ENCODE measurements at places on chromosomes 1 and 21.

GRCh38 chr1:92483610-92484471, 2.9 kb downstream of the GFI1 start:
- no peak for DNase-seq

GRCh38 chr1:80542231-80542630, 1258.5 kb upstream of the ADGRL2 start:
- DNase-seq, result no peak

DNA sequence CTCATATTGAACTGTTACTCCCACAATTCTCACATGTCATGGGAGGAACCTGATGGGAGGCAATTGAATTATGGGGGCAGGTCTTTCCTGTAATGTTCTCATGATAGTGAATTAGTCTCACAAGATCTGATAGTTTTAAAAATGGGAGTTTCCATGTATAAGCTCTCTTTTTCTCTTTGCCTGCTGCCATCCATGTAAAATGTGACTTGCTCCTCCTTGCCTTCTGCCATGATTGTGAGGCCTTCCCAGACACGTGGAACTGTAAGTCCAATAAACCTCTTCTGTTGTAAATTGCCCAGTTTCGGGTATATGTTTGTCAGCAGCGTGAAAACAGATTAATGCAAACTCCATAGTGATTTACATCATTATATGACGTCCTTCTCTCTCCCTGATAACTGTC, 759.7 kb upstream of the RGS18 start:
- DNase-seq, result no peak

DNA sequence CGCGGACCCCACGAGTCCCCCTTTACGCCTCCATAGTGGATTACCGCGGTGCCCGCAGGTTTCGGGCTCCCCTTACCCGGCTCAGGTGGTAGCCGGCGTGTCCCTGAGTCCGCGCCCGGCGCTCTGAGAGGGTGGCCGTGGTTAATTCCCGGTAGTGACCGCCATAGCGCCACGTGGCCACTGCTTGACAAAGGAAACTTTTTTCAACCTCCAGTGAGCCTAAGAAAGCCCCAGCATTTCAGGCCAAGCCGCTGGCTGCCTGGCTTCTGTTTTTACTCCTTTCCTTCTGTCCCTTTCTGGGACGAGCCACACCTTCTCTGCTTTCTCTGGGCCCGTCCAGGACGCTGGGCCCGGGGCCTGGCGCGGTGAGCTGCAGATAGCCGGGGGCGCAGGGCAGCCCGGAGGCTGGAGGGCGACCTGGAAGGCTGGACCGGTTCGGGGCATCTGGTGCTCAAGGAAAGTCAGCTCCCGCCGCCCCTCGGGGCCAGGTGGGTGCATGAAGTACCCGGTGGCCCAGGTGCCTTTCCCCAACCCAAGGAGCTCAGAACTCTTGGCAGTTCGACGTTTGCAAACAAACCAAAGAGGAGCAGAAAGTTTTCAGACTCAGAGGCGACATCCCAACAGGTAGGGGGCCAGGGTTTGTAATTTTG, 540 bp upstream of the C1orf198 start:
- no peak for DNase-seq

GRCh38 chr1:8086055-8086454, 59.9 kb upstream of the ERRFI1 start:
- DNase-seq, result no peak

DNA sequence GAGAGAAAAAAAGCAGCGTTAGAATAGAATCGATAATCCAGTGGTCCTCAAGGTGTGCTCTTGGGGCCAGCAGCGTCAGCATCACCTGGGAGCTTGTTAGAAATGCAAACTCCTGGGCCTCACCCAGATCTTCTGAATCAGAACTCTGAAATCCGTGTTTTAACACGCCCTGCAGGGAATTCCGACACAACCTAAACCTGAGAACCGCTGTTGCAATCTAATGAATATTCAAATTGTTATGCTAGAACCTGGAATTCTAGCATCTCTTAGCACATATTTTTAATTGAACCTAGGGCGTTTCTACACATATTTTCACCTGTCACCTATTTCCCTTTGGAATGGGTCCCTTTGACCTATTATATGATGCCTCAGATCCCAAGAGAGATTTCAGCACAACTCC, 175.7 kb downstream of the PSMG1 start:
- no peak for DNase-seq

DNA sequence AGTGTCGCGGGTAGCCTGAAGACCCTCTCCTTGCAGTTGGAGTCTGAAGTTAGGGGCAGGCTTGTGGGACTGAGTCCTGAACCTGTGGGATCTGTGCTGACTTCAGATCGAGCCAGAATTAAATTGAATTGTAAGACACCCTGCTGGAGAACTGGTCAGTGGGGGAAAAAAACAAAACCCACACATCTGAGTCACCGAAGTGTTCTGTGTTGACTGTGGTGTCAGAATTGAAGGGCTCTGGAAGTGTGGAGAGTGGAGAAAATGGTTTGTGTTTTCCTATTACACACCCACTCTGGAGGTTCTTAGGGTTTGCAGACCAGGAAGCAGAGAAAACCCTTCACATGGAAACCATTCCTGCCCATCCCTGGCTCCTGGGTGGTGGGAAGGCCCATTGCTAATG, 209.5 kb upstream of the GALNT2 start:
- no peak for DNase-seq

GRCh38 chr1:91732291-91733107, 153.5 kb downstream of the TGFBR3 start:
- no peak for DNase-seq

DNA sequence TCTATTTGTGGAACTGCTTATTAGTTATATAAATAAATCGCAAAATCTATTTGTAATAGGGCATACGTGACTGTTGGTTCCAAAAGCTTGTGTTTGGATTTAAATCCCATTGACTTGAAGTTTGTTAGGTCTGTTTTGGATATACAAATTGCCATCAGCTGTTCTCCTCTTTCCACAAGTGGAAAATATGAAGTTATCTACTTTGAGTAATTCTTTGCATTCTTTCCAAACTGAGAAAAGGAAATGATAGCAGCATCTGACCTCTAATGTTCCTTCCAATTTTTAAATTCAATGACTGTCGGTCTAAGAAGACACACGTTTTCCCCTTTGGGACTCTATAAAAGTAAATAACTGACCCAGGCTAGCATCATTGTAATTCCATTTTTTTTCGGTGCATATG, 165.7 kb upstream of the SGIP1 start:
- no peak for DNase-seq

DNA sequence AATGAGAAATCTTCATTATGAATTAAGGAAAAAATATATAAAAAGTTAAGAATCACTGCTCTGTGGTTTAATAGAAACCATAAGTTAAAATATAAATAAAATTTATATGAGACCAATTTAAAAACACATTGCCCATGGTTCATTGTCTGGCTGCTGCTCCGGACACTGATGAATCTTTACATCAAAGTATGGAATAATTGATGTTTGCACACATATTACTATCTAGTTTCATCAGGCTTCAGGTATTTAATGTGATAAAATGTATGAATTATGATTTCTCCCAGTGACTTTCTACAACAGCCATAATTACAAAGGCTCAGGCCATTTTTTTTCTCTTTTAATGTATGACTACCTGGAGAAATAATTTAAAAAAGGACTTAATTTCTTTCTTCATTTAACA, 599.1 kb upstream of the PRMT6 start:
- no peak for DNase-seq

DNA sequence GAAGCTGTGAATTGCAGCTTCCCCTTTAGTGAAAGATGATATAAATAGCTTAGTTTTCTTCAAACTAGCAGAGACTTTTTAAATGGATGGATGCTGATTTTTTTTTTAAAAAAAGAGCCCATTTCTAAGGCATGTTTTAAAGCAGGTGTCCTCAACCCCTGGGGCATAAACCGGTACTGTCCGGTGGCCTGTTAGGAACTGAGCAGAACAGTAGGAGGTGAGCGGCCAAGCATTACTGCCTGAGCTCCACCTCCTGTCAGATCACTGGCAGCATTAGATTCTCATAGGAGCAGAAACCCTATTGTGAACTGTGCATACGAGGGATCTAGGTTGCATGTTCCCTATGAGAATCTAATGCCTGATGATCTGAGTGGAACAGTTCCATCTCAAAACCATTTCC, 31.2 kb downstream of the CR1L start:
- no peak for DNase-seq

- no peak for DNase-seq
Measured at GRCh38 chr1:162782671-162783070, 7.8 kb upstream of the HSD17B7 start.

DNA sequence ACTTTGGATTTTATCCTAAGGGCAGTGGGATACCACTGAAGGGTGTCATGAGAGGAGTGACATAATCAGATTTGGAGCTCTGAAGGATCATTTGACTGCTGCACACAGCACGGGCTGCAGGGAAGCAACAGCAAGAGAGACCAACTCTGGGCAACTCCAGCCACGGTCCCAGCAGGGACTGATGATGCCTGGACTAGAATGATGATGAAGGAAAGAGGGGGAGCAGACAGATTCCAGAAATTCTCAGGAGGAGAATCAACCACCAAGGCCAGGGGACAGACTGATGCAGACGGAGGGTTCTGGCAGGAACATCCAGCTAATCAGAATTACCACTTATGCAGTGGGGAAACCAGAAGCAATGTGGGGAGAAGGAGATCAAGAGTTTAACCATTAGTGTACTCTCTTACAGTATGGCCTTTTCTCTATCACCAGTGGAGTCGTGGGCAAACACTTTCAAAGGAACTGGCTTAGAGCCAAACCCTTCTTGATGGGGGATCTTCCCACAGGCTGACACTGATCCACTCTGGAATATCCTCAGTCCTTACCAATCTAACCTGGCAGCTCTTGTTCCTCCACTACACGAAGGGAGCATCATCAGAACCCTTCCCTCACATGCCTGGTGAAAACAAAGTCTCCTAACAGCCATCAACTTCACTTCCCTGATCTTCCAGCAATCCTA, 3.3 kb downstream of the URB1 start:
- no peak for DNase-seq

DNA sequence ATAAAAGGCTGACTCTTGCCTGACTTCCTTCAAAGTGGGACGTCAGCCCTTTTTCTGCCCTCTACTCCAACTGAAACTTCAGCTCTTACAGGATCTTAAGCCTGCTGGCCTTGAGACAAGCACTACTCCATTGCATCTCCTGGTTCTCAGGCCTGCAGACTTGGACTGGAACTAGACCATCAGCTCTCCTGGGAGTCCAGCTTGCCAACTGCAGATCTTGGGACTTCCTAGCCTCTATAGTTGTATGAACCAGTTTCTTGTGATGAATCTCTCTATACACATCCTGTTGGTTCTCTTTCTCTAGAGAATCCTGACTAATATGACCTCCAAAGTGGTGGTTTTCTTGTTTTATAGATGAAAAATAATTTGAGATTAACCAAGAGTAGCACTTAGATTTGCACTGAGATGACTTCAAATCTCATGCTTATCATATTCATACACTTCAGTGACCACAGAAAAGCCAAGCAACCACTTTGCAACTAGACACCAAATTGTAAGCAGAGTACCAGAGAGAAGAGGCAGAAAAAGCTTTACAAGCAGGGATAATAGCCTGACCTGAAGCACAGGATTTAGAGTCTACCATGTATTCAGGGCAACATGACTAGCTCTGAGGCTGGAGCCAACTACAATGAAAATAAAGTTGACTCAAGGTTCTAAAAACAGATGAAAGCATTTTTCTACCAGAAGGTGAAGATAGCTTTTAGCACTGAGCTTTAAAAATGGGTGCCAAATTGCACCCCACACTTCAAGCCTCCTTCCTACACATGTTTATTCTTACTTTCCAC, 661.3 kb upstream of the USP24 start:
- no peak for DNase-seq

DNA sequence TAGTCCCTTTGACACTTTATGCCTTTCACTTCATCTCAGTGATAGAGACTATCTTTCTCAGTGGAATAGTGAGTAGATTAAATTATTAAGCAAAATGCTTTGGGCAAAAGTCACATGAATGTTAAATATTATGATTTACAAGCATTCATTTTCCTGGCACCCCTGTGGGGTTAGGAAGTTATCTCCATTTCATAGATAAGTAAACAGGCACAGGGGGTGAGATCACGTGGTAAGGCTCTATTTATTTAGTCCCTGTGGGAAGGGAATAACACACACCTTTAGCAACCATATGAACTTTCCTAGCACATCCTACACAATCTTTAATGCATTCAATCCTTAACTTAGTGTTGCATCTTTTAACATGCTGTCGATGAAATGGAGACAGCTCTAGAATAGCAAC, 12.3 kb downstream of the PSMB2 start:
- DNase-seq, result no peak

- no peak for DNase-seq
Measured at GRCh38 chr1:180462102-180462501, 40.3 kb downstream of the ACBD6 start.

DNA sequence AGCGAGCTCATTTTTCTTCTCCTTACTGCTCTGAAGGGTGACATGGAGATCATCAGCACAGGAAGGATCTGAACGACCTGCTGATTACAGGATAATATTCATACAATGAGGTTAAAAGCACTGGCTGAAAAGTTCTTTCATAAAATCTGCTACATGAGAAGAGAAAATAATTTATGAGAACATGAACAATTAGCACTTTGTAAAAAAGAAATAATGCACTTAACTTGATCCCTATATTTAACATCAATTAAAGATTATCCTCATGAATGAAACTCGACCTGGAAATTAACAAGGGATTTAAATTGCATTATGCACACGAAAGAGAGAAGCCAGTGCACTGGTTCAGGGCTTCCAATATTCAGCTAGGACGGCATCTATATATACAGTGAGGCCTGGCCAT, 46.6 kb downstream of the RRAGC start:
- no peak for DNase-seq

GRCh38 chr1:219837994-219838294, 90.4 kb downstream of the SLC30A10 start:
- no peak for DNase-seq

GRCh38 chr1:160398823-160399222, 1.5 kb upstream of the VANGL2 start:
- DNase-seq, result no peak

GRCh38 chr1:57966340-57966739, 542.5 kb upstream of the DAB1 start:
- DNase-seq, result no peak

Measured in central memory CD4-positive, alpha-beta T cell (primary cell).